ENCODE measurements at places on chromosomes 1 and 21. TPM values are rescaled to one million over a fixed set of nuclear protein-coding genes. Genes with fewer than 3 reads are reported as not detected.
A peak's percentile ranks its signal among the peaks of the same experiment; 100 is the strongest.

TDRD10 gene
- not detected for total RNA-seq

C4BPA gene
- total RNA-seq: not detected

DNA sequence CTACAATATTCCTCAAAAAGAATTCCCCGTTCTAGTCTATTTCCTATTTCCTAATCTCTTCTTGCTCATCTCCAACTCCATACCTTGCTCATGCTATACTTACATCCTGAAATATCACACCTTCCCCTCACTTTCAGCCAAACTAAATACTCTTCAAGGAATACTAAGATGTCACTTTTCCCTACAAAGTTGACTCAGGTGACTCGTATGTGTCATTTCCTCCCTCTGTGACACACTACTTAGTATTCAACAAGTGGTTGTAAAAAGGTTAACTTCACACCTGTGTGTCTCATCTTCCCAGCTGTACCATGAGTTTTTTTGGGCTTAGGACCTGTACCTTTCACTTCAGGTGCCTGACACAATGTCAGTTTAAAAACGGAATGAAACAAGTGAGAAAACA, 81.9 kb upstream of the LBR start:
- H3K4me3 ChIP-seq: no peak overlapping the region
- no peaks in the 10 kb centered on the region for H3K4me1 ChIP-seq
- no peak for DNase-seq
- H3K27me3 ChIP-seq: no peaks in the 10 kb centered on the region
- no peaks in the 10 kb centered on the region for H3K36me3 ChIP-seq

CFHR4 gene
- not detected for total RNA-seq

GRCh38 chr1:24329797-24330543, 10.8 kb downstream of the GRHL3 start:
- H3K27ac ChIP-seq: no peak overlapping the region
- no peaks in the 10 kb centered on the region for H3K36me3 ChIP-seq
- H3K4me1 ChIP-seq: no peaks in the 10 kb centered on the region
- H3K4me3 ChIP-seq: no peak overlapping the region
- no peak for DNase-seq
- peaks cover 7% of the 10 kb centered on the region for H3K27me3 ChIP-seq

TMEM52 gene
- total RNA-seq: 1.4 TPM

CD34 gene
- not detected for total RNA-seq

DNA sequence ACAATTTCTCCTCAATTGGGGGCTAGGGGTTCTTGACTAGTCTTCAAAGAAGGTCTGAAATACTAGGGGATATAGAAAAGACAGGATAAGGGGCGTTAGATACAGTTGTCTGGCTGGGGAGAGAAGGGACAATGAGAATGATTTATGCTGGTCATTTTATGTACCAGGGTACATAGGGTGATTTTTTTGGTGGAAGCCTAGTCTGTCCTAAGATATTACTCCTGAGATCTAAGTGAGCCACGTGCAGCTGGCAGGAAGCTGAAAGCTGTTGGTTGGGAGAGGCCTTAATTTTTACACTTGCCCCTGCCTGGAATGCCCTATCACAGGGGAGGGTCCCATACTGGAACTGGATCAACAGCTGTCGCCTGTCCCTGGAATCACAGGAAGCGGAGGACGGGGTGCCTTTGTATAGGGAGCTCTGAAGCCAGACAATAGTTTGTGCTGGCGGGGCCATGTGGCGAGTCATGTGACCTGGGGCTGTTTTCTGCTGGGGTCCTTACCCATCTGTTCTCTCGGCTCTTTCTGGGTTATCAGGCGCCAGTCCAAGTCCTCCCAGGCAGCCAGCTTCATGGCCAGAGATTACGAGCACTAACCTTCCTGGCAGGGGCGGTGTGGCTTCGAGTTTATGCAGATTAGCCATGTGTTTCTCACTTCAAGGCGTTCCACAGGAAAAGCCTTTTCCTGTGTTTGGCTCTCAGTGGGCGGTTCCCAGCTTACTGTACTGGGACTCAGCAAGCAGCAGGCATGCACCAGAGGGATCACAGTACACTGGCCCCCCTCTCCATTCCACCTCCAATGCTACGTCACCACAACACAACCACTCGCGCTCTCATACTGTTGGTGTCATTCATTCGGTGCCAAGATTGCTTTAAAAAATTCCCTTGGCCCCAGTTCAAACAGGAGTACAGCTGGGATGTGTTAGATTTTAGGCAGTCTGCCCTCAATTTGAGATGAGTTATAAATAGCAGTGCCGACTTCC, 27.5 kb downstream of the ARID1A start:
- H3K27ac ChIP-seq: no peak overlapping the region
- H3K4me1 ChIP-seq: peaks cover 91% of the 10 kb centered on the region
- H3K4me3 ChIP-seq: peak overlapping the region; percentile 42
- DNase-seq: peak; percentile 44

GRCh38 chr1:112711041-112711440, 4.1 kb downstream of the PPM1J start:
- DNase-seq: no peak
- no peak overlapping the region for H3K4me3 ChIP-seq
- no peaks in the 10 kb centered on the region for H3K36me3 ChIP-seq
- H3K4me1 ChIP-seq: peaks cover 26% of the 10 kb centered on the region
- peaks cover 5% of the 10 kb centered on the region for H3K27me3 ChIP-seq
- no peak overlapping the region for H3K27ac ChIP-seq

TFF3 gene
- not detected for total RNA-seq

CCDC17 gene
- 1.4 TPM for total RNA-seq

MXRA8 gene
- total RNA-seq: 0.29 TPM

EDARADD gene
- 23.3 TPM for total RNA-seq

GRCh38 chr1:224929335-224930237, at the start of gene DNAH14:
TSS of gene DNAH14 (plus strand) at chr1:224929675. CDS start at chr1:224952703, 23,028 bp downstream.
- no peaks in the 10 kb centered on the region for H3K27me3 ChIP-seq
- H3K36me3 ChIP-seq: no peaks in the 10 kb centered on the region
- DNase-seq: no peak
- peak within 1 kb of the TSS; percentile 36 for H3K27ac ChIP-seq
- no peak within 1 kb of the TSS for H3K4me3 ChIP-seq
- H3K4me1 ChIP-seq: no peaks in the 10 kb centered on the region

GPR153 gene
- total RNA-seq: 0.66 TPM

L1TD1 gene
- not detected for total RNA-seq

ITLN1 gene
- not detected for total RNA-seq

- no peaks in the 10 kb centered on the region for H3K27me3 ChIP-seq
- DNase-seq: no peak
- H3K4me1 ChIP-seq: peaks cover 10% of the 10 kb centered on the region
- H3K36me3 ChIP-seq: no peaks in the 10 kb centered on the region
- no peak overlapping the region for H3K4me3 ChIP-seq
Observed at GRCh38 chr1:147630447-147630846, 39.9 kb downstream of the ACP6 start.

CHIA gene
- not detected for total RNA-seq

FCRL4 gene
- not detected for total RNA-seq

DNA sequence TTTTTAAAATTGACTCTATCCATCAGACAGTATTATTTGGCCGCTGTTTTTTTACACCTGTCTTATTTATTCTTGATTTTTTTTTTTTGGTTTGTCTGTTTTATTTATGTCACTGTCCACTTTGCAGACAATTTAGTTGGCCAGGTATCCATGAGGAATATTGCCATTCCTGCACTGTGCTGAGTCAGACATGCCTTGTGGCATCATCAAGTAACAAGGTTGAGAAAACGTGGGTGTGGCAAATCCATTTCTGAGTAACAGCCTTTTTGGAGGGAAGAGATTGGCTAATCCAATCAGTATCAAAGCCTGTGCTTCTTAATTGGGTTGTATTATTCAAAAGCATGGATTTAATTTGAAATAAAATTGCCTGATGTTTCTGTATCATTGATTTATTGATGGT, 463.1 kb downstream of the USP25 start:
- no peak overlapping the region for H3K27ac ChIP-seq
- H3K36me3 ChIP-seq: no peaks in the 10 kb centered on the region
- H3K4me1 ChIP-seq: no peaks in the 10 kb centered on the region
- no peaks in the 10 kb centered on the region for H3K27me3 ChIP-seq

DNA sequence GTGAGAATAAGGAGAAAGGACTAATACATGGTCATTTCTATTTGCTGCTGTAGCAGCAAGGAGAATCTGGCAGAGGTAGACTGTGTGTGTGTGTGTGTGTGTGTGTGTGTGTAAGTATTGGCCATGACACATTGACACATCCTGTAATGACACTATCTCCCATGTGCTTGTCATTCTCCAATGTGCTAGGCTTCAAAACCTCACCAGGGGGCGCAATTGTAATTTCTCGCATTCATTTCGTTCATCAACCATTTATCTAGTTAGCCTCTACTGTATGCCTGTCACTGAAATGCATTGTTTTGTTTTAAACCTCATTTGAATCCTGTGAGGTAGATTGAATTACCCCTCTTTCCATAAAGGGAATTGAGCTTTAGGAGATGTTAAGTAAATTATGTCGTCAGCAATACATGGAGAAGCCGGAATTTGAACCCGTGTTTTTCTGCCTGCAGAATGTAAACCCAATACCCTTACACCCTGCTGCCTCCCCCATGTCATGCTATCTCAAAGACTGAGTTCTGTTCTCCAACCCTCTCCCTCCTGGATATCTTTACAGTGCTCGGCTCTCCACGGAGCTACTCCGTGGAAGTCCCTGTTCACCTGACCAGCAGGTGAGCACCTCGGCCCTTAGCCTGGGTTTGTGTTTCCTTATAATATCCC, 100.8 kb downstream of the UCK2 start:
- H3K27ac ChIP-seq: no peak overlapping the region
- DNase-seq: no peak
- no peaks in the 10 kb centered on the region for H3K4me1 ChIP-seq
- H3K4me3 ChIP-seq: no peak overlapping the region

CCDC24 gene
- 3.4 TPM for total RNA-seq

- H3K4me3 ChIP-seq: no peak overlapping the region
- H3K27me3 ChIP-seq: no peaks in the 10 kb centered on the region
- H3K27ac ChIP-seq: no peak overlapping the region
Observed at GRCh38 chr1:247647864-247648263, 31.7 kb downstream of the OR13G1 start.

HES3 gene
- total RNA-seq: not detected

DNA sequence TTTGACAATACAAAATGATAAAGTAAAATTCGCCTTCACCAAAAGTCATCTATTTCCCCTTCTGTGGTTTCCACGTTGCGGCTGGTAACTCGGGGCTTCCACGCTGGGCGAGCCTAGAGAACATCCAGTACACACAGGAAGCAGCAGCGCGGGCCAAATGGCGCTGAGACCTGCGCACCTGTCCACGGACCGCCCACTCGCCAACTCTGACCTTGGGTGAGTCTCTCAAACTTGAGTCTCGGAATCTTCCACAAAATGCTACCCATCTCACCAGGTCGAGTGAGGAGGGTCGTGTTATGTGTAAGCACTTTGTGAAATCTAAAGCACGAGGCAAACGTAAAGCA, 820 bp upstream of the TTF2 start:
- peak overlapping the region; percentile 76 for H3K4me3 ChIP-seq
- no peaks in the 10 kb centered on the region for H3K36me3 ChIP-seq
- H3K4me1 ChIP-seq: peaks cover 10% of the 10 kb centered on the region
- peak overlapping the region; percentile 81 for H3K27ac ChIP-seq
- DNase-seq: peak; percentile 69

DNA sequence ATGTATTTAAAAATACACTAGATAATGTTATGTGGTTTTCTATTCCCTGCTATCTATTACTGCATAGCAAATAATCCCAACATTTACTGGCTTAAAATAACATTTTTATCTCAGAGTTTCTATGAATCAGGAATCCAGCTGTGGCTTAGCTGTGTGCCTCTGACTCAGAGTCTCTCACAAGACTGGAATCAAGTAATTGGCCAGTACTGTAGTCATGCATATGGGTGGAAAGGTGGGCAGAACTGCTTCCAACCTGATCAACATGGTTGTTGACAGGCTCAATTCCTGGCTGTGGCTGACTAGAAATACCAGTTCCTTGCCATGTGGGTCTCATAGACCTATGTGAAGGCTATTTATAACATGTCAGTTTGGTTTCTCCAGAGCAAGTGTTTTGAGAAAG, 131.8 kb downstream of the PDE4B start:
- H3K4me3 ChIP-seq: no peak overlapping the region
- H3K27me3 ChIP-seq: no peaks in the 10 kb centered on the region
- no peak for DNase-seq
- no peak overlapping the region for H3K27ac ChIP-seq
- H3K36me3 ChIP-seq: no peaks in the 10 kb centered on the region

DNA sequence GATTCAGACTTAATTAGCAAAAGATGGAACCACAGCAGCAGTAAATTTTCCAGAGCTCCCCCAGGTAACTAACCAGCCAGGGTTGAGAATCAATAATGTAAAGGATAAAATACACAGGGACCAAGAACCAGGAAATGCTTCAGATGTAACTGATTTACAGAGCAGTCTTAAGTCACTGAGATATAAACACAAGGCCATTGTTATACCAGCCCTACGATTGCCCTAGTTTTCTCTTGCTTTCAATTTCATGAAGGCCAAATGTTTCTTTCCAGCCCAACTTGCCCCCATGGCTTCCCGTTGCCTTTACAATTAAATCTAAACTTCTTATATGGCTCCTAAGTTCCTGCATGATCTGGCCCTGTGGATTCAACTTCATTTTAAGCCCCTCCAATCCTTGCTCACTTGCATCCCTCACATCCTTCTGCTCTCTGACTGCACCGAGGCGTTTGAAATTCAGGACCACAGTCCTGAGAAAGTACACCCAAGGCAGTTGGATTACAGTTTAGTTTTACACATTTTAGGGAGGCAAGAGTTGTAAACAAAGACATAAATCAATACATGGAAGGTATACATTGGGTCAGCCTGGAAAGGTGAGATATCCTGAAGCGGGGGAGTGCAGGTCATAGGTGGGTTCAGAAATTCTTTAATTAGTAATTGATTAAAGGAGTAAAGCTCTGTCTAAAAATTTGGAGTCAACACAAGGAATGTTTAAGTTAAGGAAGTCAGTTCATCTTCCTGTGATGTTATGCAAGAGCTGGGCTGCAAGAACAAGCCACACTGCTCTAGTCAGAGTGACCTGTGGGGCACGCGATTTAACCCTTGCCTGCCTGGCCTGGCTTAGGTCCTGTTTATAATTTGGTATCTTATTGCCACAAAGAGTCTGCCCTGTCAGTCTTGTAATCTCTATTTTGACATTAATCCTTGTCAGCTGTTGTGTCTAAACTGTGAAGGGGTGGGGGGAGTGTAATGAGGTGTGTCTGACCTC, 69.9 kb upstream of the COG2 start:
- no peak overlapping the region for H3K27ac ChIP-seq
- peaks cover 3% of the 10 kb centered on the region for H3K27me3 ChIP-seq
- no peaks in the 10 kb centered on the region for H3K4me1 ChIP-seq
- no peak for DNase-seq
- no peaks in the 10 kb centered on the region for H3K36me3 ChIP-seq

GRCh38 chr1:229778794-229779193, 152.7 kb downstream of the URB2 start:
- no peak overlapping the region for H3K27ac ChIP-seq
- no peaks in the 10 kb centered on the region for H3K4me1 ChIP-seq
- no peaks in the 10 kb centered on the region for H3K27me3 ChIP-seq
- no peaks in the 10 kb centered on the region for H3K36me3 ChIP-seq
- DNase-seq: no peak

All from CD8-positive, alpha-beta memory T cell (primary cell).